ENCODE measurements at places on chromosomes 4 and X.

DNA sequence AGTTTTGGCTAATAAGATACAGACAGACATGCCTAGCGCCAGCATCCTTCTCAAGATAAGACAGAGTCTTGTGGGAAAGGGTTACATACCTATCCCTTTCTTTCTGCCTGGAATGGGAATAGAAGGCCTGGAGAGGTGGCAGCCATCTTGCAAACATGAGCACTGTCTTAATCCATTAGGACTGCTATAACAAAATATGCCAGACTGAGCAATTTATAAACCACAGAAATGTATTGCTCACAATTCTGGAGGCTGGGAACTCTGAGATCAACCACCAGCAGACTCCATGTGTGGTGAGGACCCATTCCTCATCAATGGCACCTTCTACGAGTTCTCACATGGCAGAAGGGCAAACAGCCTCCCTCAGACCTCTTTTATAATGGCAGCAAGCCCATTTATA lies 26.5 kb upstream of the NEIL3 start:
- DNase-seq: no peak

DNA sequence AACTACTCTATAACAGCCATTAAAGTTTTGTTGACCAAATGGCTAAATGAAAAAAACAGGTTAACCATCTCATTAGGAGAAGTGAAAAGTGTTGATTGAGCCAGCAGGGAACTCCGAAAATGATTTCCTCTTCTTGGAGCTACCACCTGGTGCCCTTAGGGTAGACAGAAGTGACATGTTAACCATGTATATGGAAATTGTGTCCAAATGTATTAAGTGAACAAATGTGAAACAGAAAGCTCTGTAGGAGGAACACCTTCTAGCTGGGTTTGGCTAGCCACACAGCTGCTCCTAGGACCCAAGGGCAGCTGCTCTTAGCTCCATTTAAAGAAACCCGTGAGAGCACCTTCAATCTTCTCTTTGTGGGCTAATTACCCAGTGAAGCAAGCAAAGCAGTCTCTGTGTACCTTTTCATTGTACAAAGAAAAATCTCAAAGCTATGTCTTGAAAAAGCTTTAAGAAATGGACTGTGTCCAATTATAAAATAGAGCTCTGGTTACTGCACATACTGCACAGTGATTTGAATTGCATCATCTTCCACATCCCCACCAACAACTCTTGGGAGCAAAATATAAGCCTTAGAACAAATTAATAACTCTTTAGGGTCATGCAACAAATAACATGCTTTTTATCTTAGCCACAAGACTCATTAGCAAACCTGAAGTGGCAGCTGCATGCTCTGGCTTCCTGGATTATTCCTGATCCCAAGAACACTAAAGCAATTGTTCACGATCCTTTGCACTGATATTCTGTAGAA lies 59.2 kb upstream of the PARM1 start:
- no peak for DNase-seq

- no peak for DNase-seq
These were observed 323.7 kb downstream of the STK32B start for GRCh38 chr4:5374994-5375393.

DNA sequence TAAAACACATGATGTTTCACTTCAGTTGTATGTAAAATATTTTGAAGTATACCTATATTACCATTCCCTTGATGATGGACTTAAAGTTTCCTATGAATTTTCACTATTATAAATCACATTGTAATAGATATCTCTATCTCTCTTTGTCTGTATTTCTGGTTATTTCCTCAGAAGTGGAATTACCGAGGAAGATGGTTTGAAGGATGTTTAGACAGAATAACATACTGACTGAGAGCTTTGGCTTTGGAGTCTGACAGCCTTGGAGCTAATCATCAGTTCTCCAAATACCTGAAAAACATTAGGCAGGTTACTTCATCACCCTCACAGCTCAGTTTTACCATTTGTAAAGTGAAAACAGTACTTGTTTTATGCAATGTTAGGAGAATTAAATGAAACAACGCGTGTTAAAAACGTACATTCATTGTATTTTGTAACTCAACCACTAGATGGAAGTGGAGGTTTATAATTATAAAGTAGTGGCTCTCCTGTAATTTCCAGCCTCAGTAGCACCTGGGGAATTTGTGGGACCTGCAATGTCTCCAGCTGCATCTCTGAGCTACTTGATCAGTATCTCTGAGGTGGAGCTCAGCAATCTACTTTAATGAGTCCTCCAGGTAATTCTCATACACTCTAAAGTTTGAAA lies 14.3 kb downstream of the JCHAIN start:
- peak; percentile 17 for DNase-seq

DNA sequence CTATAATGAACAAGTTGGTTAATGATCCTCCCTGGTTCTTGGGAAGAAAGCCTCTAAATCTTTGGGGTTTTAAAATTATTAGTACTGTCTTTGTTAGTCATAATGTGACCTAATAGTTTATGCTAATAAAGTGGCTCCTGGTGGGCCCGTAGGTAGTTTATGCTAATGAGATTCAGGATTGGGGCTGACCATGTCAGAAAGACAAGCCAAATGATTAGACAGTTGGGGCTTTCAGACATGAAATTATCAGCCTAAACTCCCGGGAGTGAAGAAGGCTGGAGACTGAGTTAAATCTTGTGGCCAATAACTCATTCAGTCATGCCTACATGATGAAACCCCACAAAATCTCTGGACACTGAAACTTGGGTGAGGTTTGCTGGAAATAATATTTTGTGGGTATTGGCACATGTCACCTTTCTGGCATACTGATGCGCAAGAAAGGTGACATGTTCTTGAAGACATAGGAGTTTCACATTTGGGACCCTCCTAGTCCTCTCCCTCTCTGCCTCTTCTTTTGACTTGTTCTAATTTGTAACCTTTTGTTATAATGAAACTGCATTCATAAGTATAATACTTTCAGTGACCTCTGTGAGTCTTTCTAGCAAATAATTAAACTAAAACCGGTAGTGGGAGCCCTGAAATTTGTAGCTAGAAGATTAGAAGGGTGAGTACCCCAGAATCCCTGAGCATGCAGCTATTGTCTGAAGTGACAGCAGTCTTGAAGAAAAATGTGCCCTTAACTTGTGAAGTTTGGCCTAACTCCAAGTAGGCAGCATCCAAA lies 196.8 kb upstream of the FSTL5 start:
- no peak for DNase-seq

- no peak for DNase-seq
These were observed 169.0 kb downstream of the ADAM29 start for GRCh38 chr4:175087145-175087544.

DNA sequence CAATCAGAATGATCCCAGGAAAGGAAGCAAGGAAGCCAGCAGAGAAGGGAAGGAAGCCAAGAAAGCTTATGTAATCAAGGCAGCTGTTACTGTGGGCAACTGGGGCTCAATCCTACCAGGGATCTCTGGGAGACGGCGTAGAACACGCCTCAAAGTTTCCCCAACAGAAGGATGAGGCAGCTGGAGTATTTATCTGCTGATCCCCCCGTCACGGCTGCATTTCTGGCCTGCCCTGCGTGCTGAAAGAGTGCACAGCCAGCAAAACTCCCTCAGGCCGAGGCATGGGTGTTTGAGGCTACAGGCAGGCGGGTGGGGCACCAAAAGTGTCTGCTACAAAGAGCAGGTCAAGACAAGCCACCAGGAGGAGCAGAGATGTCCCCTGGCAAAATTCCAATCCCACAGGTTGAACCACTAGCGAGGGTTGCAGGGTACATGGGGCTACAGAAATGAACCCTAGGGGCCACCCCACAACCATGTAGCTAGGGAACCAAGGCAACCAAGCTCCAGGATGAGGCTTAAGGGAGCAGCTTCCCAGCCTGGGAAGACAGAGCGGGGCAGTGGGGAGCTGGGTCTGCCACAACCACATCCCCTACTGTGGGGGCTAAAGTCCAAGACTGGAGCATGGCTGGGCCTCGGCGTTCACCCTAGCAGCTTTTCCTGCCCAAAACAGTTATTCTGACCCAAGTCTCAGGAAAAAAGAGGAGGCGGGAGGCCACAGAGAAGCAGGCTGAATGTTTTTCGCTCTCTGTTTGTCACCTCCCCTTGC lies 113.4 kb downstream of the BCOR start:
- no peak for DNase-seq

GRCh38 chr4:182140547-182140946 lies 102.7 kb upstream of the TENM3 start:
- DNase-seq: no peak

GRCh38 chr4:7287274-7287917 lies 95.1 kb downstream of the SORCS2 start:
- DNase-seq: no peak

DNA sequence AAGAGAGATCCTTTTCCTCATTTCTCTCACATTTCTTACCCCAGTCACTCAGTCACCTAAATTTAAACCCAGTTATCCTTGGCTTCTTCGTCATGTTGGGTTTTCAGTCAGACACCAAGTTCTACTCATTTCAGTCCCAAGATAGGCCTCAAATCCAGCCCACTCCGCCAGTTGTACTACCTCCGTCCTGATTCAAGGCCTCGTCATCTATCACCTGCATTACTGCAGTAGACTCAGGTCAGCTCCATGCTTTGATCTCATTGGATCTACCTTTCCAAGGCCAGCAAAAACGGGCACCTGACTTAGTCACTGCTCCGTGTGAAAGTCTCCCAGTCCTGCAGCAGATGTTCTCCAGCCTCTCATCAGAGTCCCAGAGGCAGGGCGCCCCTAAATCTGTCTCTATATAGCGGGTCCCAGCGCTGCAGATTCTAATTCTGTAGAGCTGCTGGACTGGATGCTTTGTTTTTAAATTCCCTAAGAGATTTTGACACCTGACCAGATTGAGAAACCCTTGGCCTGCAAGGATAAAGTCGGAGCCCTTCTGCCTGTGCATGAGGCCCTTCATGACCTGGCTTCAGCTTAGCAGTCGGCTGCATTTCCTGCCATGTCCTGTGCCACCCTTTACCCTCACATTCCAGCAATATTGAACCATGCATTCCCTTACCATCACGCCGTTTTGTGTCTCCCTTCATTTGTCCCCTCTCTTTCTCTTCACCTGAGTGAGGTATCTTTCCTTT lies 53.7 kb downstream of the ZFX start:
- DNase-seq: no peak

GRCh38 chr4:86101841-86102240 lies 258.0 kb downstream of the MAPK10 start:
- no peak for DNase-seq

GRCh38 chrX:85630901-85631300 lies 251.4 kb upstream of the POF1B start:
- no peak for DNase-seq

DNA sequence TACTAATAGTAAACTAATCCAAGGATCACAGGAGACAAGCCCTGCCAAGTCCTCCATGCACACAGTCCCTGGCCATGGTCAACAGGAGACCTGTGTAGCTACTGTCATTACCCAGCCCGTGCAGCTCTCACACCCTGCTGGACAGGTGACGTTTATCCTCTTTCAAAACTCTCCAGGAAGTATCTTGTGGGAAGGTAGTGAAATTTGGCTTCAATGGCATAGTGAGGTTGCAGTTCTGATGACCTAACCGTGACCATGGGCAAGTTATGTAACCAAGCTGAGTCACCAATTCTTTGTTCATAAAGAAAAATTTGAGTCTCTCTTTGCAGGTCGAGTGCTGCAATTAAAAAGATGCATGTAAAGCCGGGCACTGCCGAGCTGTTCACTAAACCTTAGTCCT lies 11.3 kb upstream of the SLC2A9 start:
- DNase-seq: no peak

DNA sequence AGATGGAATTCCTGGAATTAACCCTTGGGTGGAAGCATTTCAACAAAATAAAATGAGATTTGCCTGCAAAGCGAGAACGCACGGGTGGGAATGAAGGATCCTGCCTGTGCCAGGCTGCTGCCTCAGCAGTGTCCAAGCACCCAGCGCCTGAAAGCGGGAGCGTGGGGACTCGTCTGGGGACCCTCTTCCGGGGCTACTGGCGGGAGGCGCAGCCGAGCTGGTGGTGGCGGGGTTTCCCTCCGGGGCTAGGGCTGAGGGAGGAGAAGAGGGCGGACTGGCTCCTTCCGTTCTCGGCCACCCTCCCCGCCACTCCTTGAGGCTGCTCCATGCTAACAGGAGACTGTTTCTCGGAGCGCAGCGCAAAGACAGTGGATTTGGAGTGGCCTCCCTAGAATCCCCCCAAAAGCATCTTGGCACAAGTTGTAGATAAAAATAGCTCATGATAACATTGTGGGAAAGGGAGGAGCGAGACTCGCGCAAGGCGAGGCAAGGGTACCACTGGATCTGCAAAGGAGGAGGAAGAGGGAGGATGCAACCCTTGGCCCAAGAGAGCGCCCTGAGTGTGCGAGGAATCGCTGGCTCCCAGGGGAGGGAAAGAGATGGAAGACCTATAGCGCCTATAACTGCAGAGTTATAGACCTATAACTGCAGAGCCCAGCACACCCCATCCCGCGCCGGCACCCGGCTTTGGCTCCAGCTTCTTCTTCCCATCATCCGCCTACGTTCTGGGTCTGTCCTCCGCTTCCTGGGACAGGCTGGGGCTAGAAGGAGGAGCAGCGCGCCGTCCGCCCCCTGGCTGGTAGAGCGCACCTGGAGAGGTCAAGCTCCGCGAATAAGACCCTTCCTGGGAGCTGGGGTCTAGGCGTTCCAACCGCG lies 1.3 kb downstream of the HS3ST1 start:
- DNase-seq: peak; percentile 54

DNA sequence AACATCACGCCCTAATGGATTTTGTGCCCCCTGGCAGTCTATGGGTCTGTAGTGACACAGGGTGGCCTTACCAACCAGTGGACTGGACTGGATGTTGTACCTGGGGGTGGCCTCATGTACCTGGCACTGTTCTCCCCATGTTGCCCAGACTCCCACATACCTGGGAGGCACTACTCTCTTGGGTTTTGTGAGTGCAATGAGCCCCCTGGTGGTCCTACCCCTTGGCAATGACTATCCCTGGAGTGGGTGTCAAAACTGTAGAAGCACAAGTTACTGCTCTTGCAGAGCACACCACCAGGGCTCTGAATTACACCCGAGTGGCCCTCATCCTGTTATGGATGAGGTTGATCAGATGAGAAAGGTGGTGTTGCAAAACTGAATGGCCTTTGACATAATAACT lies 57.8 kb upstream of the CCDC149 start:
- no peak for DNase-seq

DNA sequence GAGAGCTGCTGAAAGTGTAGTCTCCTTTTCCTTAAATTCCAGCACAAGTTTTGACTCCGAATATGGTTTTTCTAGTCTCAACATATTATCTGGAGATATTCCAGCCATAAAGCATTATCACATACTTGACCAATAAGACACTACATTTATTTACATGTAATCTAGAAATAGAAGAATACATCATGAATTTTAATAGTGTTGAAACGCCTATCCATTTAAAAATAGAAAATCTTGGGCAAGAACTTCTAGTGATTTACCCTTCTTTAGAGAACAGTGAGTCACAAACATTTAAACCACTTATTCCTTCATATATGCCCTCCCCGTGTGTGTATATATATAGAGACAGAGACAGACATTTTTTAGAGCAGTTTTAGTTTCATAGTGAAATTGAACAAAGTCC lies 161.5 kb downstream of the SOWAHB start:
- DNase-seq: no peak

GRCh38 chr4:39977489-39978377 lies at the start of gene PDS5A:
Gene PDS5A (minus strand): TSS chr4:39977911. CDS start chr4:39976577, 1,334 bp downstream.
- DNase-seq: peak; percentile 94

DNA sequence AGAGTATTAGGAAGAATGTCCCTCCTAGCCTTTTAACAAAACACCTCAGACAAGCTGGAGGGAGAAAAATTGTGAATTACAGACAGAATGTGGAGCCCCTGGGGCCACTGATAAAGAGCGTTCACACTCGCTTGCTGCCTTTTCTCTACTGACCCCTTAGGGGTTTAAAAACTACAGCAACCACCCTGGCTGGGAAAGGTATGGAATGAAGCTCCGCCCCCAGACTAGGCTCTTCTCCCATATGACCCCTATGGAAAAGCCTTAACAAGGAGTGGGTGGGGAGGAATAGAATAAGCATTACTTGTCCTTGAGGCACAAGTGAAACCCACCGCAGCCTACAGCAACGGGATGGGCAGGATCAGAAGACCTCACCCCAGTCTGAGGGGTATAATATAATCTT lies 26.3 kb downstream of the ANKRD50 start:
- no peak for DNase-seq
